Naive thymus-derived CD4-positive, alpha-beta T cell (primary cell): ENCODE measurements at places on chromosomes 6 and 20. TPM values are rescaled to one million over a fixed set of nuclear protein-coding genes. Genes with fewer than 3 reads are reported as not detected.

DNA sequence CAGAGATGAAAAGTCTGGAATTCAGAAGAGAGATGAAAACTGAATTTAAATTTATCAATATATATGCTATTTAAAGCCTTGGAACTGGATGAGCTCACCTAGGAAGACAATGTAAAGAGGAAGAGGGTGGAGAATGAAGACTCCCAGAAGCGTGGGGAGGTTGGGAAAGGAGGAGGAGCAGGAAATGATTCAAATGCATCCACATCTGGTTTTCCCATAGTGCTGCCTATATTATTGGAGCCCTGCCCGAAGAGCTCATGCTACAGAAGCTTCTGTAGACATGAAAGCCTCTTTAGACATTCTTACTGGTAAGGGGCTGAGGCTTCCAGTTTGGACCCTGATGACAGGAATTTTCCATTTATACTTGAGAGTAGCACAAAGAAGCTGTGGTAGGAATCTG is 19.2 kb downstream of the PDE7B start:
- no peaks in the 10 kb centered on the region for H3K36me3 ChIP-seq
- H3K4me1 ChIP-seq: no peaks in the 10 kb centered on the region
- H3K27ac ChIP-seq: no peak overlapping the region
- no peak for DNase-seq
- no peak overlapping the region for H3K4me3 ChIP-seq

- no peaks in the 10 kb centered on the region for H3K4me1 ChIP-seq
- H3K27me3 ChIP-seq: no peaks in the 10 kb centered on the region
- H3K27ac ChIP-seq: no peak overlapping the region
- no peak overlapping the region for H3K4me3 ChIP-seq
- no peak for DNase-seq
Measured at GRCh38 chr6:97812940-97813339, 529.9 kb upstream of the MMS22L start.

GRCh38 chr20:49700411-49701185 is 13.1 kb downstream of the B4GALT5 start:
- no peak overlapping the region for H3K4me3 ChIP-seq
- no peaks in the 10 kb centered on the region for H3K36me3 ChIP-seq
- DNase-seq: no peak
- no peak overlapping the region for H3K27ac ChIP-seq
- no peaks in the 10 kb centered on the region for H3K4me1 ChIP-seq

Gene LAMA2
- not detected for total RNA-seq

Gene PROKR2
- total RNA-seq: not detected
